ENCODE measurements at places on chromosomes 11 and 22.

DNA sequence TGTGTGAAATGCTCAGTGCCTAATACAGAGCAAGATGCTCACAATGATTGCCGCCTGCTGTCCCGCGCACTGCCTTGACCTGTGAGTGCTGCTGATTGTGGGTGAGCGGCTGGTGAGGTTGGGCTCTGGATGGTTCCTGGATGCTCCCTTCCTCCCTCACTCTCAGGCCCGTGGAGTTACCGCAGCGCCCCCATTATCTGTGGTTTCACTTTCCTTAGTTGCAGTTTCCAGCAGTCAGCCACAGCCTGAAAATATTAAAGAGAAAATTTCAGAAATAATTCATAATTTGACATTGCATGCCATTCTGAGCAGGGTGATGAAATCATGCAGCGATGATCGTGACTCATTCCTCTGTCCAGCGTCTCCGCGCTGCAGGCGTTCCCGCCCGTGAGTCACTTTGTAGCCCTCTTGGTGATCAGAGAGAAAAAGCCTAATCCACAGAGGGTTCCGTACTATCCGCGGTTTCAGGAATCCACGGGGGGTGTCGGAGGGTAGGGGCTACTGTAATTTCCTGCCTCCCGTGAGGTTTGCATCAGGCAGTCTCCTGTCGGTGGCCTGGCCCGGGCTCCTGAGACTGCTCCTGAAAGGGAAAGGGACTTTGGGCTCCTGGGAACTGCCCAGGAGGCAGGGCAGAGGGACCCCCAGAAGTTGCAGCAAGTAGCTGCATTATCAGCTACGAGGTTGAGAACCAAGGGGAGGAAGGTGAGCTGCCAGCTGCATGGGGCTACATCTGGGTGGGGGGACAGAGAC is 10.6 kb downstream of the RPL3 start:
- no peak for DNase-seq

DNA sequence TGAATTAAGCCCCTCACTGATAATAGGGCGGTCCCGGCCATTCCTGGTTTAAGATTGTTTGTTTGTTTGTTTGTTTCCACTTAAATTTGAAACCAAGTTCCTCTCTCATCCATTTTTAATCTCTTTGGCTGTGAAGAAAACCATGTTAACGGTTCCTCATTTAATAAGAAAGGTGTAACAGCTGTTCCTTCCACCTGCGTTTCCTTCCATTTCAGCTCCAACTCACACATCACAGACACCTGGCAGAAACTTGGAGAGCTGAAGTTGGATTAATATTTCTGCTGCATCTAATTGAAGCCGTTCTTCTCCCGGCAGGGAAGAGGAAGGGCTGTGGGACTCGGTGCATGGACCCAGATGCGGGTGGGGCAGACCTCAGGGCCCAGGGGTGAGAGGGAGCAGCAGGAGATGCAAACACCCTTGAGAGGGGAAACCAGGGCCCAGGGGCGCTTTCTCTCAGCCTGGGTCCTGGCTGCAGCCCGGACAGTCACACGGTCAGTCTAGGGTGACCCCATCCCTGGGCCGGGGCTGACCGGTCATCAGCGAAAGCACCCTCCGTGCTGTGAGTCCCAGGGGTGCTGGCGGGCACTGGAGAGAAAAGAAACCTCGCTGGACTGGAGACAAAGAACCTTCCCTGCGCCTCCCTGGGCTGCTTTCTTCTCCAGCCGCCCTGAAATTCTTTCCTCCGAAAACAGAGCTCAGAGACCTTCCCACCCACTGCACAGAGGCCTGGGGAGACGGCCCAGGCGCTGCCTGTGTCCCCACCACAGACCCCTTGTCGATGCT is 242.0 kb downstream of the BRD1 start:
- DNase-seq: peak; percentile 7

DNA sequence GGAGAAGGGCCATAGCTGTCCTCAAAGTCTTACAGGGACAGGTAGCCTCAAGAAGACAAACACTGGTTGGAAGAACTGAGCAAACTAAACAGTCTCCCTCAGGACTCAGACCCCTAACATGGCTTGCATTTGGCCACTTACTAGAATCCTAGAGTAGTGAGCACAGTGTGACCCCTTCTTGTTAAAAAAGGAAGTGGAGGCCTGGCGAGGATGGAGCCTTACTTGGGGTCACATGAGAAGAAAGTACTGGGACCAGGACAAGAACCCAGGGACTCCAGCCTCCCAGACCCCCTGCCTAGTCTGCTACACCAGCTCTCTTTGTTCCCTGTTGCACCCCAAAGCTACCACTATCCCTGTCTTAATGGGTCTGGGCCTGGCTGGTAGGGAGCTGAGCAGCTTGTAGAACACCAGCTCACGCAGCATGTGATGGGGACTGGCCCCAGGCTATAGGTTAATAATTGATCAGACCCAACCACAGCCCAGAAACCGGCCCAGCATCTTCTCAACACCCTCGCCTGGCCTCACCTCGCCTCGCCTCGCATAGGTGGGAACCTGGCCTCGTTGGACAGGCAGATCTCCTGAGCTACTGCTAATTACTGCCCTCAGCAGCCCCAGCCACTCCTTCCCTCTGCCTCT is 17.6 kb downstream of the DGAT2 start:
- no peak for DNase-seq

DNA sequence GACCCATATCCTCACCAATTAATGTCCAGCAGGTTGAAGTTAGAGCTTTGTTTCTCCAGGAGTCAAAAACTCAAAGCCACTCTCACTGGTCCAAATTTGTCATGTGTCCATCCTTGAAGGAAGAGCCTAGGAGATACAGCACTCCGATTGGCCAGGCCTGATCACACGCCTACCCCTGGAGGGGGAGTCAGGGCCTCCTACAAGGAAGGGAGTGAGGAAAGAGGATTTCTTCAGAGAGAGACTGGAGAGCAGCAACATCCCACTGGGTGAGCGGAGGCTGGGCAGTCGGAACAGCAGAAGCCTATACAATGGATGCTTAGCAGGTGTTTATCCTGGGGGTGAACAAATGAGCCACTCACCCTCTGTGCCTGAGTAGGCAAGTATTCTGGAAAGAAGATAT is 113.9 kb downstream of the TRIM29 start:
- DNase-seq: no peak

- DNase-seq: no peak
These were observed 10.9 kb downstream of the SMC1B start for GRCh38 chr22:45402466-45402985.

DNA sequence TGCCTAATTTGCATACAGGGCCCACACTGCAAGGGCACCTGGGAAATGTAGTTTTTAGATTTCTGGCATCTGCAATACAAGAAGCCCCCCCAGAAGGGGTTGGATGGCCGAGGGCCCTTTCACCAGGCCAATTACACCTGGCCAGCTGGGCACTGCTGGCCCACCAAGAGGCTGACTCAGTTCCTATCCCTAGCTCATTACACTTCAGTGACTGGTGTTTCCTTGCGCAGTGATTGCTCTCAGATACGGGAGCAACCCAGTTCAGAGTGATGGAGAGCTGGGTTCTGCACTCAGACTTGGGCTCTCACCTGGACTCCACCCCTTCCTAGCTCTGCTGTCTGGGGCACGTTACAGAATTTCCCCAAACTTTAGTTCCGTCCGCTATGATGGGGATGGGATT is 81.1 kb upstream of the SHANK2 start:
- DNase-seq: no peak

DNA sequence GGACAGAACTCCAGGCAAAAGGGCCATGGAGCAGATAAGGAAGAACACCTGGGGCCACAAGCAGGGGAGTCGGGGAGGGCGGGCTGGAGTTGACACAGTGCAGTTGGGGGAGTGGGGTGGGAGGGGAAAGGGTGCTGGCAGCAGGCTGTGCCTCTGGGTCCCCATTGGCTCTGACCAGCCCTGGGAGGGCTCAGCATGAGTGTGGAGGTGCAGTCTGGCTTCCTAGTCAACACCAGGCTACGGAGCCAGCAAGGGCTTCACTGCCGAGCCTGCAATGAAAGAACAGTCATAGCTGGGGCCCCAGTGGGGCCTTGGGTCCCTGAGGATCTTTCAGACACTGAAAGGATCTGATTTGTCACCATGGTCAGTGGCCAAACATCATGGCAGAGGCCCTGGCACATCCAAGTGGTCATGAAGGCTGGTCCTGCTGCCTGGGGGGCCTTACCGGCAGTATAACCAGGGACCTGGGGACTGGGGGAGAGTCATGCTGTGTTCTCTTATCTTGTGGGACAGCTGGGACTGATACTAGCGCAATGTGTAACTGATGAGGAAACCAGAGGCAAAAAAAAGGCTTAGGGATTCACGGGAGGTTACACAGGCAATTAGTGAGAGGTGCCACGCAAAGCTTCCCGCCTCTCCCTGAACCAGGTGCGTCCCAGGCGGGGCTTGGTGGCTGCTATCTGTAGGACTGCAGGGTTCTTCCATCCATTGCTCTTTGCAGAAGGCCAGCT is 11.6 kb downstream of the SLC37A2 start:
- DNase-seq: no peak

DNA sequence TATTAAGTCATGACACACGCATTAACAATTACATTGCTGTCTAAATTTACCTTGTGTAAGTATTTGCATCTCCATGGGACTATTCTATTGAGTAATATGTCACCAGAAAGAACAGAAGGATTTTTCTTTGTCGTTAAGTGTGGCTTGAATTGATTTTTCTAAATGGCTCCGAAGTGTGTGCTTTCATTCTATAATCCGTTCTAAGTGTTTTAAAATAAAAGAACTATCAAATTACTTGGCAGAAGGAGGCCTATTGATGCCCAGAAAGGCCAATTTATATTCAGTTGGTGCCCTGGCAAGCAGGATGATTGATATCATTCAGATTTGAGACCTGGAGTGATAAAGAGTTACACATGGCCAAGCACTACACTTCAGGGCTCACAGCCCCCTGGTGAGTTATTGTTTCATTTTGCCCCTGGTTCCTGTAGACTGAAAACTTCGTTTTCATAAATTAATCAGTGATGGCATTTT is 538.9 kb upstream of the ANO5 start:
- DNase-seq: no peak

DNA sequence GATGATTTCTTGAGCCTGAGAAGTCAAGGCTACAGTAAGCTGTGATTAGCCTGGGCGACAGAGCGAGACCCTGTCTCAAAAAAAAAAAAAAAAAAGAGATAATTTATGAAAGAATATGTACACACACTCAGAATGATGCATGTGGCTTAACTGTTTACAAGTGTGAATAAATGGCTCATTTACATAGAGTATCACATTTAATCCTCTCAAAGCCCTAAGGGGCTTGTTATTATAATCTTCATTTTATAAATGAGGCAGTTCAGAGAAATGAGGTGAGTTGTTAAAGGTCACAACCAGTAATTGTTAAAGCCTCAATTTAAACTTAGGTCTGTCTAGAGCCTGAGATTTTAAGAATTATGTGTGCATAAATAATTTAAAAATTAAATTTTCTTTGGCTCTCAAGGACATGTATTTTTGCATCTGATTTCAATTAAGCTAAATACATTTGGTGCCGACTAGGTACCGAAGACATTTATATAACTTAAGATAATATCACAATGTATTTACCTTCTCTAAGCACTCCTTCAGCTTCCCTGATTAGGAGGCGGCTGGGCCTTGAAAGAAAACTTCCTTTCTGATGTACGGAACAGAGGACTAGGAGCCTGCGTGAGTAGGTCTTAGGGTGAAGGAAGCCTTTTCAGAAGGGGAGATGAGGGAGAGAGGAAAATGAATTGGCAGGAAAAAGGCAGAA is 28.5 kb upstream of the DDX6 start:
- DNase-seq: no peak

- no peak for DNase-seq
These were observed 101.8 kb upstream of the SORL1-AS1 start for GRCh38 chr11:121554552-121554951.

DNA sequence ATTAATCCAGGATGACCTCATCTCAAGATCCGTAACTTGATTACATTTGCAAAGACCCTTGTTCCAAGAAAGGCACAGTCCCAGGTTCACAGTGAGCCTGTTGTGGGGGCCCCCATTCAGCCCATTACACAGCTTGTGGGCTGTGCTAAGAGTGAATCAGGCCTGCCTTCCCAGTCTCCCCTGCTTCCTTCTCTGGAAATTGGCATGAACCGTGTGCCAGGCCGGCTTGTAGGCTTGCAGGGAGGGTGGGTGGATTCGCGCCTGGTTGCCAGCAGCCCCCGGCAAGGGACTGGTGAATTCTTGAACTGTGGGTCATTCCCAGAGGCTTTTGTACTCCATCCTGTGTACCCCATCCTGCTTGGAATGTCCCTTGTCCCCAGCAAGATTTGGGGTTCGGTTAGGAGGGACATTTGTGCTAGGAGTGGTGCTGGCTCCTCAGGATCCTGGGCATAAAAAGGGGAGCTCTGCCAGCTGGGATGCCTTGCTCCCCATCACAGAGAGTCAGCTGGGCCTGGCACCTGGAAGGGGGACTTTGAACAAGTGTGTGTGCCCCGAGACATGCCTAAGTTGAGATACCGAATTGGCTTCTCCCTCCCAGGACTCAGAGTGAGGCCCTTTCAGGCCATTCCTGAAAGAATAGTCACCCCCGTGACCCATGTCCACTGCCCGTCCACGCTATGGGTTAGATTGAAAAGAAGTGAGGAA is 818.2 kb downstream of the BRD1 start:
- no peak for DNase-seq

DNA sequence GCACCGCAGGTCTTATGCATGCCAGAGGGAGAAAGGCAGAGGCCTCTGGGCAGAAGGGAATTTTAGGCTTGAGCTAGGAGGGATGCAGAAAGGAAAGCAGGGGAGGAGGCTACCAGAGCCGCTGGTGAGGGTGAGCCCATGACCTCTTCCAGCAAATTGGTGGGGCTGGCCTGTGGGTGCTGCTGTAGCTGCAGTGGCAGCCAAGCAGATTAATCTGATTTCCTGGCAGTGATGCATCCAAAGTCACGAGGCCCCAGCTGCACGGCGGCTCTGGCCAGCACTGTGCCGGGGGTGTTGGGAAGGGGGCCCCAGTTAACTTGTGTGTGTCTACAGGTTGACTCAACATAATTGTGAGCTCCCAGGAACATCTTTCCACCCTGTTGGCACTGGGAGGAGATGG is 41.4 kb upstream of the B3GAT1 start:
- no peak for DNase-seq

GRCh38 chr11:22703591-22703990 is 37.2 kb downstream of the GAS2 start:
- no peak for DNase-seq

DNA sequence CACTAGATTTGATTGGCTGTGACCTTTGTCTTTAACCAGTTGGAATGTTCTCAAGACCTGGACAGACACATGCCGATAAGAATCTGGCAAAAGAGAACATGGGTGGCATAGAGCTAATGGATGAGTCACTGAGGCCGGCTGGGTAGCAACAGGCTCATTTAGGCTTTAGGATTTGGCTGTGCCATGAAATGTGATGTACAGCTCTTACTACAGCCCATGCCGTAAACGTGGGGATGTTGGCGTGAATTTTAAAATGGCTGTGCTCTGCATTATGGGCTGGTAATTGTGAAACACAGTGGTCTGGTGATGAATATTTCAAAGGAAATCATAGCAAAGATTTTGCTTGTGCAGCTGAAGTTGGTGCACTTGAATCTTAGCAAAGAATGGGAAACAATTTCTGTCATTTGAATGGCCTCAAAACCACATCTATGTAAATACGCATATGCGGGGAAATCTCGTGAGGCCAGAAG is 332.4 kb downstream of the TBC1D22A start:
- no peak for DNase-seq

GRCh38 chr11:130330101-130330684 is 15.5 kb upstream of the ZBTB44 start:
- no peak for DNase-seq

GRCh38 chr11:44005063-44005701 is 42.6 kb upstream of the ACCSL start:
- DNase-seq: no peak

GRCh38 chr11:115873813-115874212 is 369.6 kb upstream of the CADM1 start:
- no peak for DNase-seq

- peak; percentile 11 for DNase-seq
These were observed 13.6 kb upstream of the NUP160 start for GRCh38 chr11:47861728-47862127.

- DNase-seq: no peak
These were observed 355.3 kb upstream of the CCDC90B start for GRCh38 chr11:83641511-83641910.

Measured in activated naive CD4-positive, alpha-beta T cell treated with anti-CD3 and anti-CD28 coated beads, Interleukin-2, amount 50 U/mL, for 16 hours (primary cell).